Gastroesophageal sphincter (tissue), 4 donors: ENCODE measurements at places on chromosomes 4 and X.

- ATAC-seq, result peak; percentile 74
- no peaks in the 10 kb centered on the region for H3K36me3 ChIP-seq
- peak overlapping the region; percentile 89 for H3K27ac ChIP-seq
- H3K4me3 ChIP-seq, result peak overlapping the region; percentile 38
Observed at GRCh38 chr4:176238157-176238610, 30.8 kb downstream of the ASB5 start.

- H3K27me3 ChIP-seq, result no peaks in the 10 kb centered on the region
- H3K4me3 ChIP-seq, result no peak overlapping the region
- no peaks in the 10 kb centered on the region for H3K36me3 ChIP-seq
- no peaks in the 10 kb centered on the region for H3K4me1 ChIP-seq
- H3K27ac ChIP-seq, result no peak overlapping the region
Observed at GRCh38 chrX:132786217-132786616, 172.2 kb downstream of the HS6ST2 start.

- H3K36me3 ChIP-seq, result no peaks in the 10 kb centered on the region
- no peaks in the 10 kb centered on the region for H3K27me3 ChIP-seq
- ATAC-seq, result no peak
- H3K4me1 ChIP-seq, result no peaks in the 10 kb centered on the region
- H3K4me3 ChIP-seq, result no peak overlapping the region
Observed at GRCh38 chr4:68451246-68452211, 4.3 kb downstream of the TMPRSS11E start.

GRCh38 chrX:77528034-77528433, 80.8 kb downstream of the FGF16 start:
- H3K27me3 ChIP-seq, result no peaks in the 10 kb centered on the region
- no peaks in the 10 kb centered on the region for H3K4me1 ChIP-seq
- H3K36me3 ChIP-seq, result no peaks in the 10 kb centered on the region
- H3K4me3 ChIP-seq, result no peak overlapping the region
- peak; percentile 13 for ATAC-seq
- no peak overlapping the region for H3K27ac ChIP-seq

- no peaks in the 10 kb centered on the region for H3K27me3 ChIP-seq
- no peak overlapping the region for H3K27ac ChIP-seq
- no peaks in the 10 kb centered on the region for H3K36me3 ChIP-seq
- no peak for ATAC-seq
Observed at GRCh38 chrX:39782276-39782675, 315.5 kb downstream of the BCOR start.

DNA sequence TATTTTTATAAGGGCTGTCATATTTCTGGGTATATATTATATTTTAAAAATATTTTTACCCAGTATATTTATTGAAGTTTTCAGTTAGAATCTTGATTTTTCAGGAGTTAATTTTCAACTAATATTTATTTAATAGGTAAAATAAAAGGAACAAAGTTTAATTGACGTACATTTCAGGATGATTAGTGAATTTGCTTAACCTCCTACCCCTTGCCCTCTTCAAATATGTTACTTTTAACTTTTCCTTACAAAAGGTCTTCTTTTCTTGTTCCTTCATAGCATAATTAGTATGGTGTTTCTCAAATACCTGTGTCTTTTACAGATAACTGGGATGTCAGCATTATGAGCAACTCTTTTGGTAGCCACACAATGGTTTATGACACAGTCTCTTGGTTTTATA, 24.8 kb upstream of the MSMO1 start:
- peaks cover 20% of the 10 kb centered on the region for H3K36me3 ChIP-seq
- peaks cover 4% of the 10 kb centered on the region for H3K4me1 ChIP-seq
- no peak overlapping the region for H3K27ac ChIP-seq
- no peaks in the 10 kb centered on the region for H3K27me3 ChIP-seq
- no peak for ATAC-seq

DNA sequence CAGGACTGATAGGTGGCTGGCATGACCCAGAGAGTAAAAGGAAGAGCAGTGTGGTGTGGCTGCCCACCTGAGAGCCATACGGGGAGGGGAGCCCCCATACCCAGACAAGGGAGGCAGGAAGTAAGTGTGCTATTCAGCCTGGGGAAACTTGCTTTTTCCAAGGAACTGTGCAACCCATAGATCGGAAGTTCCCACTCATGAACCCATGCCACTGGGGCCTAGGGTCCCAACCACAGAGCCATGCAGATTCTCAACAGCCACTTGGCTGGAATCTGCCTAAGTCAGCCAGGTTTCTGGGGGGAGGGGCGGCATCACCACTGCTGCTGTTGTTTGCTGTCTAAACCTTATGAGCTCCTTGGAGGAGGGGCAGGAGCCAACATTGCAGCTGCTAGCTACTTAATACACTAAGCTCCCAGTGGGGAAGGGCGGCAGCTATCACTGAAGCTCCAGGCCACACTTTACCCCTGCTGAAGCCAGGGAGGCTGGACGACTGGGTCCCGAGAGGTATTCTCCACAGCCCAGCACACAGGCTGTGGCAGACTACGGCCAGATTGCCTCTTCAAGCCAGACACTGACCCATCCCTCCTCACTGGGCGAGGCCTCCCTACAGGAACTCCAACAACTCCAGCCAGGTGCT, 410.4 kb downstream of the INPP4B start:
- H3K36me3 ChIP-seq, result no peaks in the 10 kb centered on the region
- H3K27ac ChIP-seq, result no peak overlapping the region
- no peak for ATAC-seq
- no peak overlapping the region for H3K4me3 ChIP-seq

DNA sequence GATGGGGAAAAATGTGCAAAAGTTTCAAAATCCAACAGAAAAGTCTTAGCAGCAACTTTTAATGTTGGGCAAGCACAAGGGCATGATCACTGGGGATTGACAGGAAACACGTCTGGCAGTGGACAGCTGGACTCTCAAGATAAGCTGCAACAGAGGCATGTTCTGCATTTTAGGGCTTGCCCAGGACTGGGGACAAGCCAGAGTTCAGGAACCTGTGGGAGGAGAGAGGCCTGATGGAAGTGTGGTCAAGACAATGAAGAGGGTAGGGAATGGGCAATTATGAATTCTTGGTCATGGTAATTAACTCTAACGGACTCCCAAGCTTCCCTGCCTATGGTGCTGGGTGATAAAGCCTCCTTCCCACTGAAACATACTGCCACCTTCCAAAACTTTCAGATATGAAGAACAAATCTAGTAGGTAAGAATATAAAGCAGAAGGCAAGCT, 48.4 kb downstream of the ANXA3 start:
- no peaks in the 10 kb centered on the region for H3K4me1 ChIP-seq
- no peak overlapping the region for H3K4me3 ChIP-seq
- H3K27ac ChIP-seq, result no peak overlapping the region
- no peak for ATAC-seq
- H3K36me3 ChIP-seq, result peaks cover 3% of the 10 kb centered on the region
- H3K27me3 ChIP-seq, result no peaks in the 10 kb centered on the region

DNA sequence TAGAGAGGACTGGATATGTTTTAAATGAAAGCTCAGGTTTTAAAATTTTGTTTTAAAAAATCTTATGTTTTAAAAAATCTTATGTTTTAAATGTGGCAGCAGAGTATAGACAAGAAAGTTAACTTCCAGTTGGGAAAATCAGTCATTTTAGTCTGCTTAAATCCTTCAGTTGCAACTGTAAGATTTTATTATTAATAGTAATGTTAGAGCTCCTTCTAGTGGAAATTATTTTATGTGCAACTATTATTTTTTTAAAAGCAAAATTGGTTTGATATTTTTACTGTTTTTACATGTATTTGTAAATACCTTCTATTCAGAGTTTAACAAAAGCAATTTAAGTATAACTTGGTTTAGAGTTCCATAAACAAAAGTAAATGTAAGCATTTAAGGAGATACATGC, 8.5 kb upstream of the NUDT6 start:
- no peaks in the 10 kb centered on the region for H3K4me1 ChIP-seq
- peaks cover 68% of the 10 kb centered on the region for H3K36me3 ChIP-seq
- H3K27ac ChIP-seq, result no peak overlapping the region

DNA sequence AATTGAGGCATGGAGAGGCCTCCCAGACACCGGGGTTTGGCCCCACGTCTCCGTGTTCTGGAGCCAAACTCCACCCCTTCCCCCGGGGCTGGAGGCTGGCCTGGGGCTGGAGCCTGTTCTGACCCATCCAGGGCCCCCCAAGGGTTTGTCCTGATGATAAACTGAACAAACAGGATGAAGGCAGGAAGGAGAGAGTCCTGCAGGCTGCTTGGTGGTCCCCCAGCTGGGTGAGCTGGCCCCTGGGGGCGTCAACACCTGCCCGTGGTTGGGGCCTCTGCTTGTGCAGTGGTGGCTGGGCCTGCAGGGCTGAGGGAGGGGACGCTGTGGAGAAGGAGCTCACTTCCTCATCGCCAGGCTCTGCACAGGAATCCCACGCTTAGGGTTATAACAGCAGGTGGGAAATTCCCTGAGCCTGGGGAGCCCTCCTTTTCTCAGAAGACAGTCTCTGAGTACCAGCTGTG, 2.3 kb downstream of the SH3TC1 start:
- no peaks in the 10 kb centered on the region for H3K27me3 ChIP-seq
- H3K27ac ChIP-seq, result peak overlapping the region; percentile 77
- H3K4me1 ChIP-seq, result peaks cover 43% of the 10 kb centered on the region
- no peaks in the 10 kb centered on the region for H3K36me3 ChIP-seq

GRCh38 chr4:10278071-10278470, 161.5 kb upstream of the WDR1 start:
- H3K4me1 ChIP-seq, result no peaks in the 10 kb centered on the region
- no peak overlapping the region for H3K4me3 ChIP-seq
- H3K36me3 ChIP-seq, result no peaks in the 10 kb centered on the region
- no peaks in the 10 kb centered on the region for H3K27me3 ChIP-seq

DNA sequence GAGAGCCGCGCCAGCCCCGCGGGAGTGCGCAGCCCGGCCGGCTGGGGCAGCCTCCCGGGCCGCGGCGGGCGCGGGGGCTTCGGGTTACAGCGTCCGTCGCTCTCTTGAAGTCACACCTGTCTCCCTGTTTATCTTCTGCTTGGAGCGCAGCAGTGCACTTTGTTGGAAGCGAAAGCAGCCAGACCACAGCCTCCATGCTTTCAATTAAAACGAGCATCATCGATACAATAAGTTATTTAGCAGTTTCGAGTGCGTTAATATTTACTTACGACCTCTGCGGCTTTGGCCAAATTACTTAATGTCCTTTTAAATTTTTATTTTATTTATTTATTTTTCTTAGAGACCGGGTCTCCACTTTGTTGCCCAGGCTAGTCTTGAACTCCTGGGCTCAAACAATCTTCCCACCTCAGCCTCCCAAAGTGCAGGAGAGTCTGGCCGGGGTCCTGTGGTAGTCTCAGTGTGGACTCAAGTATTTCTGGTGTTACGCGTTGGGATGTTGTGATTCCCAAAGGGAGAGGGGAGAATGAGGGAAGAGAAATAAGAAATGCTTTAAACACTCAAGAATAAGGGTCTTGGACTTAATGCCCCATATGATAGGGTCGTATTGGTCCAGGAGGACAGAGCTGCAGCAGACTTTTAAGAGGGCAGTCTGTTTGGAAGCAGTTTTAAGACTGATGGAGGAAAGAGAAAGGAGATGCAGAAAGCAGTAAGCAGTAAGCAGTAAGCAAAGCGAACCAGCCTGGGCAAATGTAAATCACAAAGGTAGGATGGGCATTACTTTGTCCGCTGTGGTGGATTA, 504 bp upstream of the PDLIM3 start:
- ATAC-seq, result no peak
- peaks cover 4% of the 10 kb centered on the region for H3K4me1 ChIP-seq
- H3K36me3 ChIP-seq, result no peaks in the 10 kb centered on the region
- H3K27ac ChIP-seq, result peak overlapping the region; percentile 100
- H3K27me3 ChIP-seq, result no peaks in the 10 kb centered on the region

GRCh38 chr4:51890760-51891159, 47.8 kb downstream of the DCUN1D4 start:
- no peak overlapping the region for H3K4me3 ChIP-seq
- ATAC-seq, result no peak
- no peak overlapping the region for H3K27ac ChIP-seq
- H3K4me1 ChIP-seq, result no peaks in the 10 kb centered on the region
- peaks cover 74% of the 10 kb centered on the region for H3K36me3 ChIP-seq

GRCh38 chr4:176791591-176792325, 964 bp downstream of the VEGFC start:
- H3K27ac ChIP-seq, result peak overlapping the region; percentile 47
- peak overlapping the region; percentile 67 for H3K4me3 ChIP-seq
- H3K27me3 ChIP-seq, result no peaks in the 10 kb centered on the region
- ATAC-seq, result peak; percentile 45
- no peaks in the 10 kb centered on the region for H3K4me1 ChIP-seq

- no peak for ATAC-seq
- no peaks in the 10 kb centered on the region for H3K27me3 ChIP-seq
- no peaks in the 10 kb centered on the region for H3K4me1 ChIP-seq
- no peak overlapping the region for H3K27ac ChIP-seq
- no peak overlapping the region for H3K4me3 ChIP-seq
- no peaks in the 10 kb centered on the region for H3K36me3 ChIP-seq
Observed at GRCh38 chrX:77918568-77918967, 8.1 kb downstream of the ATP7A start.

GRCh38 chrX:18748499-18748898, 41.1 kb downstream of the PPEF1 start:
- ATAC-seq, result no peak
- H3K4me1 ChIP-seq, result no peaks in the 10 kb centered on the region
- no peaks in the 10 kb centered on the region for H3K36me3 ChIP-seq
- H3K27ac ChIP-seq, result no peak overlapping the region
- no peak overlapping the region for H3K4me3 ChIP-seq

- no peaks in the 10 kb centered on the region for H3K27me3 ChIP-seq
- H3K4me1 ChIP-seq, result no peaks in the 10 kb centered on the region
- no peak overlapping the region for H3K27ac ChIP-seq
- no peak for ATAC-seq
- no peaks in the 10 kb centered on the region for H3K36me3 ChIP-seq
- H3K4me3 ChIP-seq, result no peak overlapping the region
Observed at GRCh38 chrX:97860226-97860625, 976.5 kb downstream of the RPA4 start.

DNA sequence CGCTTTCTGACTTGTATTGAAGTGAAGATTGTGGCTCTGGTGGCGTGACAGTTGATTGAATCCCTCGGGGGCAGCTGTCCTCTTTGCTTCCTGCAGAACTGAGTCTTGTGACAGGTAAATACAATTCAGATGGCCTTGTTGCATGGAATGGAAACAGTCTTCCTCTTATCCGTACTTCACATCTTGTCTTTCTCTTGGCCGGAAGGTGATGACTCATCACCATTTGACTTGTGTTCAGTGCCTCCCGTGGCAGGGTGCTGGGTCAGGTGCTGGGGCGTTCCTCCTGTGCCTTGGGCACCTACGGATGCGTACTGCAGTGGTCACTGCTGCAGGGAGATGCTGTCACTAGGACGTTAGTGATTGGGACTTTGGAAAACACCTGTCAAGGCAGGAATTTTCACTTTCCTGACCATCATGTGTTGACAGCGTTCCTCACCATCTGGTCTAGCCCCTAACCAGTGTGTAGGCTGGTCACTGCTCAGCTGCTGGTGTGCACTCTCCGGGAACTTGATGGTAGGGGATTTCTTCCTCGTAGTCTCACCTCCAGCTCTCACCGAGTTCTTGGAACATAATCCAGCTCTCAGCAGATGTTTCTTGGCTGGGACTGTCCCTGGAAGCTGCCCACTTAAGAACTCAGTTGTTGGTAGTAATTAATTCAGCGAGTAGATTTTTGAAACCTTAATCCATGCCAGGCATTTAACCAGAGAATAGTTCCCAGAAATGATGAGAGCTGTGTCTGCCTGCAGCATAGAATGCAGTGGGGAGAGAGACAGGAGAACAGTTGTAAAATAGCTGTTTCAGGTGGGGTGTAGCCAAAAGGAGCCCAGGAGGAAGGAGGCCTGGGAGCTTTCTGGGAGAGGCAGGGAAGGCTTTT, 7.2 kb downstream of the TBC1D14 start:
- peaks cover 16% of the 10 kb centered on the region for H3K4me1 ChIP-seq
- peak overlapping the region; percentile 62 for H3K27ac ChIP-seq
- no peaks in the 10 kb centered on the region for H3K36me3 ChIP-seq
- peak; percentile 35 for ATAC-seq
- no peak overlapping the region for H3K4me3 ChIP-seq
- no peaks in the 10 kb centered on the region for H3K27me3 ChIP-seq
